Chondrocyte (in vitro differentiated cells): ENCODE measurements at places on chromosomes 2 and 18. TPM values are rescaled to one million over a fixed set of nuclear protein-coding genes. Genes with fewer than 3 reads are reported as not detected.

FOXI3 gene
- not detected in 3 replicates for total RNA-seq

RNU2-63P gene
- 2.7 TPM in 1 of 3 replicates, not detected in the others for total RNA-seq

TBC1D8 gene
- 6.2 to 8.2 TPM (median 7.3 TPM) in 3 replicates for total RNA-seq

NTSR2 gene
- not detected in 3 replicates for total RNA-seq

ST6GAL2 gene
- 144 to 319 TPM (median 144 TPM) in 3 replicates for total RNA-seq

TLX2 gene
- 0.10 TPM in 1 of 3 replicates, not detected in the others for total RNA-seq

TTC21B gene
- total RNA-seq, result 12.7 to 24.9 TPM (median 15.8 TPM) in 3 replicates

CCBE1 gene
- total RNA-seq, result 0.38 to 1.8 TPM (median 0.72 TPM) in 3 replicates

DYSF gene
- 83.0 to 115 TPM (median 112 TPM) in 3 replicates for total RNA-seq

PFN4 gene
- total RNA-seq, result 1.3 to 1.4 TPM (median 1.3 TPM) in 3 replicates

ATP6V1C2 gene
- total RNA-seq, result not detected in 3 replicates

LONRF2 gene
- total RNA-seq, result 1.7 to 1.8 TPM (median 1.7 TPM) in 3 replicates

CPO gene
- 0.34 TPM in 1 of 3 replicates, not detected in the others for total RNA-seq

PRKAG3 gene
- not detected in 3 replicates for total RNA-seq

FMNL2 gene
- 31.5 to 42.3 TPM (median 33.9 TPM) in 3 replicates for total RNA-seq

ACMSD gene
- total RNA-seq, result not detected in 3 replicates

NRBP1 gene
- 125 to 143 TPM (median 128 TPM) in 3 replicates for total RNA-seq

GRCh38 chr2:191441496-191442214 lies 196.5 kb downstream of the MYO1B start:
- no peak for DNase-seq

DNA sequence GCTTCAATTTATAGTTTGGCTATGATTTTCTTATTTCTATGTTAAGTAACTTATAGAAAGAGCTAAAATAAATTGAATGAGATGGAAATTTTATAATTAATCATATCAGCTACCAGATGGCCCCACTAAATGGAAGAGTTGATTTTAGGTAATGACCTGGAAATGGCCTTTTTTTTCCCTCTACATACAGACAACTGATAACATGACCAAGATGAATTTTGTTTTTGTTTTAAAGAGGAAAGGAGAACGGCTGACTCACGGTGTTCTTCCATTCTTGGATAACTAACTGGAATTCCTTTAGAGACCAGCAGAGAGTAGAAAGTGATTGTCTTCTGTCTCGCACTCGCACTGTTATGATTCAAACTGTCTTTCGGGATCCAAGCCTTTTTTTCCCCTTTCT lies 91.0 kb downstream of the TMEM185B start:
- no peak for DNase-seq

GRCh38 chr2:145108361-145108778 lies 588.5 kb upstream of the ZEB2 start:
- no peak for DNase-seq

DNA sequence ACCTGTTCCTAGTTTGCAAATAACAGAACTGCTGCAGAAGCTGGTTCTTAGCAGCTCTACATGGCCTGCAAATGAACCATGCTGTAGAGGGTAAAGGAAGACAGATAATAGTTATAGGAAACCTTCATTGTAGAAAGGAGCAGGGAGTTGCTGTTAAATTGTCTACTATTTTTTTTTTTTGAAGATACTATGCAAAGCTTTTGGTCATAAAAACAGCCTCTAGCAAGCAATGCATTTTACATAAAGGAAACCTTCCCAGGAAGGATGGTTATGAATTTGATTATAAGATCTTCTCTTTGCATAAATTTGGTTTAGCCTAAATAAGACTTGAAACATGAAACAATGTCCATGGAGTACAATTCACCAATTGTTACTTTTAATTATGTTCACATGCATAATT lies 793.4 kb downstream of the SLC4A3 start:
- no peak for DNase-seq

GRCh38 chr2:156532989-156533388 lies 96.8 kb downstream of the GPD2 start:
- DNase-seq, result no peak

- no peak for DNase-seq
These were observed 54.4 kb downstream of the ANKMY1 start for GRCh38 chr2:240503375-240503774.

DNA sequence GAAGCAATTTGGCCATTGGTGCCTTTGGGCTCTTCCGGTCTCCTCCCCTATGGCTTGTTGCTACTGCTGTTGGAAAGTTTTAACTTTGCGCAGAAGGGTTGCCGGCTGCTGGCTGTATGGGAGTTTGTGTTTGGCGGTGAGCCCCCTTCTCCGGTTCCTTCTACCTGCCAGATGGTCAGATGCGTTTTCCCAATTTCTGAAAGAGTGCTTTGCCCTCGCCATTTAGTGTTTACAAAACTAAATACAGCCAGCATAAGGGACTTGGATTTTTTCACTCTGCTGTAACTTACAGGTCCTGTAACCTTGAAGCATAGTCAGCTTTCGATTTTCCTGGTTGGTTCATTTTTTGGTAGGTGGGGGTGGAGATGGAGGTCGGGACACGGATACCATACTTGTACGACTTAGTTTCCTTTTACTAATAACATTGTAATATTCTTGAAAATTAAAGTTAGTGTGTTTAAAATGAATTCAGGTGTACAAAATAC lies 604 bp downstream of the COQ10B start:
- DNase-seq, result no peak

DNA sequence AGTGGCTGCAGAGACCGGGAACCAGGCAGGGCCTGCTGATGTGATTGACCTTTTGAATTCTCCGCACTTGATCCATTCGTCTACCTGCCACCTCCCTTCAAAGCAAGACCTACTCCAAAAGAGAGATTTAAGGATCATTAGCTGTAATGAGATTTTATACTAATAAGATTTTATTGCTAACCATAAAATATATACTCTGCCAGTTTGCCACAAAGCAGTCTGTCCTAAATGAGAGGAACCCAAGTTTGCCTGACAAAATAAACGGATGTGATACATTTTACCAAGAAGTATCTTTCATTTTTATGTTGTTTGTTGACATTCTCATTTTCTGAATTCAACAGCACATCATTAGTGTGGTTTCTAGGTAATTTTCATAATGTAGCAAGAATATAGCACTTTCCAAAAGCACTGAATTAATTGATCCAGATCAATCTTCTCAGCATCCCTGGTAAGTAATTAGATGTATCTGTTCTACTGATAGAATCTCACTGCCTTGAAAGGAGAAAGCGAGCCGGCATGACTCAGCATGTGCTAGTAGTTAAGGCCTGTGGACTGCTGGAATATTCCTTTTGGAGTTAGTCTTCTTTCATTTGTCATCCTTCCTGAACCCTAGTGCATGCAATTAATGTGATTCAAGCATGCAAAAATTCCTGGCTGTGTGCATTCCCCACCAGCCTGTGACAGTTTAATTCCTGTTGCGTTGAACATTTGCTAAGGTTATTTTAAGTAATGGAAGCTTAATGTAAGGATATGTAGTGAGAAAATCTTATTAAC lies 128.5 kb downstream of the ARL6IP6 start:
- DNase-seq, result no peak

- DNase-seq, result no peak
These were observed 49.7 kb downstream of the PDCL3 start for GRCh38 chr2:100612388-100613000.

DNA sequence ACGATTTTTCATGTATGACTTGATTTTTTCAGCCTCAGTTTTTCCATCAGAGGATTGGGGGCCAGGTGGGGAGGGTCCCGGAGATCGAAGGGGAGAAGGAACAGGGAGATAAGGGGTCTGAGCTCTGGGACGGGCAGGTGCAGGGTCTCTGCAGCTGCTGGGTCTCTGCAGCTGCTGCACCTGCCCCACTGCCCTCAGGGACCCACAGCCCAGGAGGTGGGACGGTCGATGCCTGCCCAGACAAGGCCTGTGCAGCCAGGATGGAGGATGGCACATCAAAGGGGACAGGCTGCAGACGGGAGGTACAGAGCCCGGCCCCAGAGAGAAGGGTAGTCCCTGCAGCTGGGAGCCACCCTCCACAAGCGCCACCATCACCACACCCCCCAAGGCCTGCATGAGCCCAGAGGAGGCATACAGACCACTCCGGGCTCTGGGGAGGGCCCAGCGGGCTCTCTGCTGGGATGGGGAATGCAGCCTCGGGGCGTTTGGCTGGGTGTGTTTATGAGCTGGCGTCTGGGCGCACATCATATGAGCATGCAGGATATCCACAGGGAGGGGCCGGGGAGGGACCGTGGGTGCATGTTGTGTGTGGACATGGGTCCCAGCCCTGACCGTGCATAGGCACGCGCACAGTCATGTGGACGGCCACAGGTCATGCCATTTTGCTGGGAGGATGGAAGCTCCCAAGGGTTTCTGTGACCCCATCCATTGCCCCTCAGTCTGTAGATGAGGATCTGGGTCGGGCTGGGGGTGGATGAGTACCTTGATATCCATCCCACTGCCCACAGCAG lies 34.9 kb upstream of the GPC1 start:
- DNase-seq, result peak; percentile 78

DNA sequence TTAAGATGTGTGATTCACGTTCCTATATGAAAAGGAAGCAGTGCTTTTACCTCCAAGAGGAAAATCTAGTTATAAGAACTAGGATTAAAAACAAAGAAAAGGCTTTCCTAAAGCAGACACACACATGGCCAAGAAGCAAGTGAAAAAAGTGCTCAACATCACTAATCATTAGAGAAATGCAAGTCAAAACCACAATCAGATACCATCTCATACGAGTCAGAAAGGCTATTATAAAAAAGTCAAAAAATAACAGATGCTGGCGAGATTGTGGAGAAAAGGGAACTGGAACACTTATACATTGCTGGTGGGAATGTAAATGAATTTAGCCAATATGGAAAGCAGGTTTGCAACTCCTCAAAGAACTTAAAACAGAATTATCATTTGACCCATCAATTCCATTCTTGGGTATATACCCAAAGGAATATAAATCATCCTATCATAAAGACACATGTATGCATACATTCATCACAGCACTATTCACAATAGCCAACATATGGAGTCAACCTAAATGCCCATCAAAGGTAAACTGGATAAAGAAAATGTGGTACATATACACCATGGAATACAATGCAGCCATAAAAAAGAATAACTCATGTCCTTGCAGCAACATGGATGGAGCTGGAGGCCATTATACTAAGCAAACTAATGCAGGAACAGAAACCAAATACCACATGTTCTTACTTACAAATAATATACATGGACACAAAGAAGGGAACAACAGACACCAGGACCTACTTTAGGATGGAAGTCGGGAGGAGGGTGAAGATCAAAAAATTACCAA lies 285.3 kb downstream of the RAD51AP2 start:
- no peak for DNase-seq

DNA sequence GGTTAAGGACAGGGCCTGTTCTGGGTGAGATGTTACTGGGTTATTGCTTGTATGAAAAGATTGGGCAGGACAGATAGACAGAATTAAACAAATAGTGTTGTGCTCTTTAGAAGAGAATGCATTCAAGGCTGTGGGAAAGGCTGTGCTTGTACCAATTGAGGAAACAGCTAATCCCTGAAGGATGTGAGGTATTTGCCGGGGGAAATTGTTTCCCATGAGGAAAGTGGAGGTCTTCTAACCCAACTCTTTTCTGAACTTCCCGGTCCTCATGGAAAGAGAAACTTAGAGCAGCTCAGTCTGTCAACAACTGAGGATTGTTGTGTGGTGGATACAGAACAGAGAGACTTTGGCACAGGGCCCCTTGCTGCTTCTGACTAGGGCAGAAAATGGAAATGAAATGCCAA lies 9.5 kb downstream of the SLC1A4 start:
- no peak for DNase-seq

- no peak for DNase-seq
These were observed 156.2 kb downstream of the SH3RF3 start for GRCh38 chr2:109285244-109285651.

DNA sequence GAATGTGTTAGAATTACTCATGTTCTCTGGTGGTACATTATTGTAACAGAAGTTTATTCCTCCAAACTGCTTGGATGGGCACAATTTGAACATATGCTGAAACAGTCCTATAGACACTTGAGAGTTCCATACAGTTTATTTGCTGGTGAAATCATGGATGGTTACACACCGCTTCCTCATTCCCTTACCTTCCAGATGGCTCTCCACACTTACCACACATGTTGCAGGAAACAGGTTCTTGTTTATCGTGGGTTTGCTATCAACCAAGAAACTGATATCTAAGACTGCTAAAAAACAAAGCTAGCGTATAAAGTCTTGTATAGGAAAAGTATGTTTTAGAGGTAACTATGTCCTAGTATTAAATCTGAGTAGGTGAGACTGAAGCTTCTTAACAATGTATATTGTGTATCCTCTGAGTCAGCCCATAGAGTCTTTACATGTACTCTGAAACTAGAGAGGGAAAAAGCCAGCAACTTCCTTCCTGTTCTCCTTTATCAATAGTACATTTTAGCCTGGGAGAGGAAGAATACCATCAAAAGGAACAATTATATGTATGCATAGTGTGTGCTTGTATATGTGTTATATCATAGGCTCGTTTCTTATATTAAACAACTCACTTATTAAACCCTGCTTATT lies 313.1 kb downstream of the PLCL1 start:
- DNase-seq, result no peak

DNA sequence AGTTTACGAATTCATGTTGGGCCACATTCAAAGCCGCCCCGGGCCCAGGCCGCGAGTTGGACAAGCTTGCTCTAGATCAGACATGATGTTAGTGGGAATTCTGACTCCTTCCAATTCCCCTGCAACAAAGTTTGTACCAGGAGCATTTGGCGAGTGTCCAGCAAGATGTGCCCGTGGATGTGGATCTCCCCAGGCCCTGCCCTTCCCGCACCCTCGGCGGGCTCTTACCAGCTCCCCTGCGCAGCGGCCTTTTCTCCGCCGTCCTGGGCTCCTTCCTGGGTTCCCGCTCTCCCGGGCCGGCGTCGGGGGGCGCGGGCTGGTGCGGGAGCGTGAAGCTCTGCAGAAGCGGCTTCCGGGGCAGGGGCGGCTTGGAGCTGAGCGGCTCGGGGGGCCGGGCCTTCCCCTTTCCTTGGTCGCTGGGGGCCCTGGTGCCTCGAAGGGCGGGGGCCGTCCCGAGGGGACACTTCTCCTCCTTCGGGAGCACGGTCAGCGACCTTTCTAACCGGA lies 90.8 kb upstream of the MGAT4A start:
- no peak for DNase-seq

DNA sequence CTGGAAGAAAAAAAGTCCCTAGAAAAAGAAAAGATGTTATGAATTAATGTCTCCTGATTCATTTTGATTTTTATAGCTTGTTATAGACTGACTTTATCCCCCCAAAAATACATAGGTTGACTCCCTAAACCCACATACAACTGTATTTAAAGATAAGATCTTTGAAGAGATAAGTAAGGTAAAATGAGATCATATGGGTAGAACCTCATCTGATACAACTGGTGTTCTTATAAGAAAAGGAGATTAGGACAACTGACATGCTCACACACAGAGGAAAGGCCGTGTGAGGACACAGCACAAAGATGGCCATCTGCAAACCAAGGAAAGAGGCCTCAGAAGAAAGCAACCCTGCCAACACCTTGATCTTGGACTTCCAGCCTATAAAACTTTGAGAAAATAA lies 117.5 kb downstream of the CD226 start:
- DNase-seq, result no peak

DNA sequence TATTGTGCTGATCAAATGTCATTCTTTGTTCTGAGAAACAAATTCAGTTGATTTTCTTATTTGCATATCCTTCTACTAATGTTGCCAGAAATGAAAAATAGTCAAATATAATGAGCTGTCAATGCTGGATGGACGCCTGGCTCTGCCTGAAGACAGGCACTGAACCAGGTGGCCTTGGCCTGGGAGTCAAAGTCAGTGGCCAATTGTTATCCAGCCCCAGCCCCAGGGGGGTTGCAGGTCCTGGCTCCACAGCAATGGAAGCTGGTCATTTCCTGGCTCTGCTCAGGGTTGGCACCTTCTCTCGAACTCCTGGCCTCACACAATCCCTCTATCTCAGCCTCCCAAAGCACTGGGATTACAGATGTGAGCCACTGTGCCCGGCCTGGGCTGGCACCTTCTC lies 176.8 kb upstream of the GLI2 start:
- peak; percentile 36 for DNase-seq

- DNase-seq, result no peak
These were observed 72.8 kb upstream of the DTNA start for GRCh38 chr18:34637094-34637801.
